RKO (cell line): ENCODE measurements at places on chromosomes 6 and 20.

DNA sequence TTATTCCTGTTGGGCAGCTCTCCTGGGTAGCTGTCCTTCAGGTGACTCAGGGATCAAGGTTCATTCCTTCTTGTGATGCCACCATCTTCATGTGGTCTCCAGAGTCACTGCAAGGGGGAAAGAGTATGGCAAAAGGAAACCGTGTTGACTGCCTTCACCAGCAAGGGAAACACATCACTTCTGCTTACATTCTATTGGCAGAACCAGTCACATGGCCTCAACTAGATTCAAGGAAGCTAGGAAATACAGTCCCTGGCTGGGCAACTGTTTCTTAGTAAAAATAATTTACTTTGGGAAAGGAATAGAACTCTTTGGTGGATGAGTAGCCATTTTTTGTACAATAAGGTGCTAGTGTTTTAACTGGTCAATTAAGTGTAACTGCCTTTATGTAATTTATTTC lies 5.3 kb downstream of the ANKRD6 start:
- DNase-seq: no peak

DNA sequence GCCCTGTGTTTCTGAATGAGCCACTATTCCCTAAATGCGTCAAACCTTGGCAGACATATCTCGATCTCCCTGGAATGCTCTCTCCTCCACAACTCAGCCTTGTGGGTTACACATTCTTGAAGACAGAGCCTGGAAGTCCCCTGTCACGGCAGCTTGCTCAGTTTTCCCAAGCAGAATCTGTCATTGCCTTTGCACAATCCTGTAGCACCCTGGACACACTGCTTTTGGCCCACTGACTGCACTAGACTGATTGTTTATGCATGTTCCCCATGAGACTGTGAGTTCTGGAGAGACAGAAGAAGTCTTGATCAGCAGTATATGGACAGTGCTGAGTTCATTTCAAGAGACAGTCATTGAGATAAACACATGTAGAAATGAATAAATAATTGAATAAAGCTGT lies 406.7 kb downstream of the CD83 start:
- DNase-seq: no peak

DNA sequence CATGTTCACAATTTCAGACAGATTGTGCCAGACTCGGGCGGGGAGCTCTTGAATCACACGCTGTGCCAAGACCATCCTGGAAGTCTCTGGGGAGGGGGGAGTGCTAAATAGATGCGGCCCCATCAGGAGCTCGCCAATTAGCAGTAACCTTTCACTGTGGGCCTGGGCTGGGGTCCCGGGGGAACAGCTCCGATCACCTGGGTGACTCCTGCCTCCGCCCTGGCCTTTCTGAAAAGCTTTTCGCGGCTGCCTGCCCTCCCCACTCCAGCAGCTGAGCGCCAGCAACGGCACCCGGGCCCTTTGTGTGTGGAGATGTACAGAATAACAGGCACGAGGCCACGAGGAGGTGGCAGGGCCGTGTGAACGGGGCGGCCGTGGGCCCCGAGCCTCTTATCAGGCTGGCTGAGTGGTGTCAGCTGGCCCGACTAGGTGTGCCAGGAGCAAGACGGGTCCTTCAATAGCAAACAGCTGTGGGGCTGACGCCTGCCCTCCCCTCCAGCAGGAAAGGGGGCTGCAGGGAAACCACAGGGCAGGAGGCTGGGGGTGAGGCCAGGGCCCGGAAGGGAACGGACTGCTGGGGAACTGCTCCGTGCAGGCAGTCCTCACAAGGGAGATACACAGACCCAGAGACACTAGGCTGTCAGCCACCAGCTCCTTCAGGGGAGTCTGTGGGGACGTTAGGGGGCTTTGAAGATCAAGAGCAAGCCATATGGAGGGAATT lies 56.8 kb downstream of the NOL4L start:
- DNase-seq: no peak

DNA sequence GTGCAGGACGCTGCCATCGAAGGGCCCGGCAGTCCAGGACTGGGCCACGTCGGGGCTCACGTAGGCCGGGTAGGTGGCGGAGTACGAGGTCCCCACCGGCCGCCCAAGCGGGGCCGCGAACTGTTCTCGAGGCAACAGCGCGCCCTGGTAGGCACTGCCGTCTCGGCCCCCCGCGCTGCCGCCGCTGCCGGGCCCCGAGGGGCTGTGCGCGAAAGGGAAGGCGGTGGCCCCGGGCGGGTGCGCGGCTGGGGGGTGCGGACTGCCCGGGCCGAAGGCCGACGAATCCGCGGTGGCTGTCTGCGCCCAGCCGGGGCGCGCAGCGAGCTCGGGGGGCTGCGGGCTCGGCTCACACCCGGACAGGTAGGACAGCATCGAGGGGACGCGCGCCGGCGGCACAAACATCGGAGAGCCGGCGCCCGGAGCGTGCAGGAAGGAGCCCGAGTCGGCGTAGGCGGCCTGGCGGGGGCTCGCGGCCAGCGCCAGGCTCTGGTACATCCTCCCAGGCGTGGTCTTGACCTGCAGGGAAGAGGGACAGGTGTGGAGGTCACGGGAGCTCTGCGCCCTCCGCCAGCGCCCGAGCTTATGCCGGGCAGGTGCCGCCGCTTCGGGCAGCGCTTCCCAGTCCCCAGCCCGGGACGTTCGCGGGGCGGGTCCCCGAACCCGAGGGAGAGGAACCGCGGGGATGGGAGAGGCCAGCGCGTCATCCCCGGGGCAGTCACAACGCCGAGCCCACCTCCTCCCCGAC lies 596 bp downstream of the GATA5 start:
- no peak for DNase-seq

DNA sequence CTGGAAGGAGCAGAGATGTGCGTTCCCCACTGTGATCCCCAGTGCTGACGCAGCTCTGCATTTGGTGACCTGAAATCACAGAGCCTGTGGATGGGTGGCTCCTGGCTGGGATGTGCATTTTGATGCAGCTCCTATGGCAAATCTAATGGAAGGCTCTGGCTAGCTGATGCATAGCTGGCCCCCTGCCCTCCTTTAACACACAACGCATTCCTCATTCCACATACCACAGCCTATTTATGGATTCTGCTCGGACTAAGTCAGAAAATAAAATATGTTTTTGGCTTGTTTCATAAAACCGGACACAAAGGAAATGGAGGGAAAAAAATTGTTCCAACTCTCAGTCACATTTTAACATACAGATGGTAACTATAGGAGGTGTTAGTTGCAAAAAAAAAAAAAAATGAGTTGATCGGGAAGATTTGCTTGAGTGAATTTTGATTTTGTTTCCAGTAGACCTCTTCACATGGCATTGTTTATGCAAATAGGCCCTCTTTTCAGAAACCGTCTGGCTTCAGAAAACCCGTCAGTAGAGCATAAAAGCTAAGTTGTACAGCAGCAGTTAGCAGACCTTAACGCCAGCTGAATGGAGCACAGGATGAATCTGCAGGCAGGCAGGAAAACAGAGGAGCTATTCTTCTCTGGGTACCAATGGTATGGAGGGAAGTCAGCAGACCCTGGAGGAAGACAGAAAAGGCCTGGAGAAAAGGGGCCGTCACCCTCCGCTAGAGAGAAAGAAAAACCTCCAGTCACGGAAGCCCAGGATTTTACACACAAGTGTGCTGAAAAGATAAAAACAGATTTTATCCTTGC lies 215.4 kb downstream of the HDGFL1 start:
- no peak for DNase-seq

DNA sequence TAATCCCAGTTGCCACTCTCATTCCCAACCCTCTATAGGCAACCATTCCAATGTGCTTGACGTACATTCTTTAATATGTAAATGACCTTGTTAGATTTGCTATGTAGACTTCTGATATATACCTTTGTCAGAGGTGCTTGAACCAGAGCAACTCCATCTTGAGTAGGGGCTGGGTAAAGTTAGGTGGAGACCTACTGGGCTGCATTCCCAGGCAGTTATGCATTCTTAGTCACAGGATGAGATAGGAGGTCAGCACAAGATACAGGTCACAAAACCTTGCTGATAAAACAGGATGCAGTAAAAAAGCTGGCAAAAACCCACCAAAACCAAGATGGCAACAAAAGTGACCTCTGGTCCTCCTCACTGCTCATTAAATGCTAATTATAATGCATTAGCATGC lies 8.3 kb upstream of the HM13 start:
- no peak for DNase-seq
